ENCODE measurements at places on chromosomes 13 and 19.
A peak's percentile ranks its signal among the peaks of the same experiment; 100 is the strongest.

DNA sequence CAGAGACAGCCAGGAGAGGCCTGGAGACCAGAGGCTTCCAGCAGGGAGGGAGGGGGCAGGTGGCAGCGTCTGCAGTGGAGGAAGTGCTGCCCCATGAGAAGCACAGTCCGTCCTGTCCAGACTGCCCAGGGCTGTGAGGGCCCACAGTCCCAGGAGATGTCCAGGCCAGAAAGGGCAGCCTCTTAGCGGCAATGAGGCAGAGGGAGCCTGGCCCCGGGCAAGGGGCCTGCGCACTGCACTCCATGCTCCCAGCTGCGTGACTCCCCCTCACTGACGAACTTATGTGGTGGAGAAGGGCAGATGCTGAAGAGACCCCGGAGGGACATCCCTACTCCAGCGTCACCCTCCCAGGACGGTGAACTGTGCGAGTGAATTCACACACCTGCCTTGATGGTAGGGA is 115.3 kb downstream of the SOX1 start:
- no peak for DNase-seq

GRCh38 chr19:11418094-11418548 is 993 bp downstream of the RGL3 start:
- DNase-seq, result no peak

GRCh38 chr13:76833441-76833954 is 52.7 kb downstream of the KCTD12 start:
- DNase-seq, result no peak

GRCh38 chr19:34734537-34735103 is 577 bp downstream of the ZNF181 start:
- no peak for DNase-seq

- no peak for DNase-seq
Observed at GRCh38 chr13:111145071-111145470, 30.0 kb downstream of the ARHGEF7 start.

DNA sequence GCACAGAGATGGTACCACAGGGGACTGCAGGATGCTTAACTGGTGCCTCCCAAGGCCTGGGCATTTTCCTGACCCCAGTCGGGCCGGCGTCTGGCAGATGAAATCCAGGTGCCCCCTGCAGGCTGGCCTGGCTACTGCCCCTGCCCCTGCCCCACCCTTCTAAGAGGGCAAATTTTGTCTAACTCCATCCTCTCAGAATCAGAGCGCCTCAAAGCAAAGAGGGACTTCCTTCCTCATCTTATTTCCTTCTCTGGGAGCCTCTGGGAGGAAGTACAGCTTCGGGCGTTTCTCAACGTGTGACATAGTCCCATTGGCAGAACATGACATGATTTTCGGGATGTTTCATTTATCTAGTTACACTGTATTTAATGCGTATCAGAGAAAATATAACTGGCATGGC is 2.7 kb downstream of the PRKACA start:
- DNase-seq, result peak; percentile 39

GRCh38 chr13:87355451-87355850 is 315.7 kb upstream of the SLITRK5 start:
- no peak for DNase-seq

DNA sequence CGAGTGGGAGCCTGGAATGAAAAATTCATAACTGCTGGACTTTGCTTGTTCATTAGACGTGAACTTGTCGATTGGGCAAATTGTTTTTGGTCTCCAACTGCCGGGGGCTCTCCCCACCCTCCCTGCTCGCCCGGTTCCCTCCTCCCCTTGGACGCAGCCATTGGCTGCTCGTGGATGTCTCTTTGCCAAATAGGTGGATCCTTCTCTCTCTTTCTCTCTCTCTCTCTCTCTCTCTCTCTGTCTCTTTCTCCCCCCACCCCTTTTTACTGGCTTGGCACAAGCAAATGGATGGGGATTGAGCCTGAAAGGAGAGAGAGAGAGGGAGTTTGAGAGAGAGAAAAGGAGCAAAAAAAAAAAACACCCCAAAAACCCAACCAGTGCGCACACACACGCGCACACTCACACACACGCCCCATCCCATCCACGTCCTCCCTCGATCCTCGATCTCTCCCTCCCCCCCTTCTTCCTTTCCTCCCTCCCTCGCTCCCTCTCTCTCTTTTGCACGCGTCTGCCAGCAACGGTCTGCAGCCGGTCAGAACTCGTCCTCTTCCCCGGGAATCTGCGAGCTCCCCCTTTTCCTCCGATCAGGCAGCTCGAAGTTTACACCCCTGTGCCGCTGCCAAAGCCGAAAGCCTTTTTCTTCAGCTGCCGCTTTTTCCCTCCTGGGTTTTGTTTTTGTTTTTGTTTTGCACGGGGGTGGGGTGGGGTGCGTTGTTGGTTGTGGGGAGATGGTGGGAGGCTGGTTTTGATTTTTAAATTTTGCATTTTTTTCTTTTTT is 27.8 kb downstream of the NFIX start:
- DNase-seq, result no peak

GRCh38 chr19:18609717-18610051 is 3.0 kb upstream of the TMEM59L start:
- no peak for DNase-seq

DNA sequence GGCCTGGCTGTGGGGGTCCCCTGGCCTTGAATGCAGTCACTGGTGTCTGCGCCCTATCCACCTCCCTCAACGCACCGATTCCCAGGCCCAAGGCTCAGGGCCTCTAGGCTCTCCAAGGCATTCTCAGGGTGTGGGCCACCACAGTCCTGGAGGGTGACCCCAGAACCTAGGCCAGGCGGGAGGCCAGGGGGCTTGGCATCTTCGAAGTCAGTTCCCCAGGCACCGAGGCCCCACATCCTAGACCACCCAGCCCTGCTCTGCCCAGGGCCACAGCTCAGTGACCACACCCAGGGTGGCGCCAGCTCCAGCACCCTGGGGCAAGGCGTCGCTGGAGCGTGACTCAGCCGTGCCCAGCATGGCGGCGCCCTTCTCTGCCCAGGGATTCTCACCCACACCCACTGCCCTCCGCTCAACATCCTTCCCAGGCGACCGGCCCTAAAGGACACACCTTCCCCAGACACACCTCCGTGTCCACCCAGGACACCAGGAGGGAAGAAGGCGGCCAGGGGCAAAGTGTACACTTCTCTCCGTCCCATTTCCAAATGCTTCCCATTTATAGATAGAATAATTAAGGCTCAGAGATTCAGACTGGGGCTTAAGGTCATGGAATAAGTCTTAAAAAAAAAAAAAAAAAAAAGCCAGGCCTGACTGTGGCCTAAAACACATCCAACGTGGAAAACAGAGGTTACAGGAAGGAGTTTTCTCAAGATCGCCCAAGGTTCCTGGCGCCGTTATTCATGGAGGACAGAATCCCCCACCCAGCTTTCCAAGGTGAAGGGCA is 36.4 kb upstream of the NANOS3 start:
- DNase-seq, result no peak
